ENCODE measurements at places on chromosomes 4 and X.

GRCh38 chr4:156794863-156795262 is 176.7 kb downstream of the PDGFC start:
- no peak for DNase-seq

DNA sequence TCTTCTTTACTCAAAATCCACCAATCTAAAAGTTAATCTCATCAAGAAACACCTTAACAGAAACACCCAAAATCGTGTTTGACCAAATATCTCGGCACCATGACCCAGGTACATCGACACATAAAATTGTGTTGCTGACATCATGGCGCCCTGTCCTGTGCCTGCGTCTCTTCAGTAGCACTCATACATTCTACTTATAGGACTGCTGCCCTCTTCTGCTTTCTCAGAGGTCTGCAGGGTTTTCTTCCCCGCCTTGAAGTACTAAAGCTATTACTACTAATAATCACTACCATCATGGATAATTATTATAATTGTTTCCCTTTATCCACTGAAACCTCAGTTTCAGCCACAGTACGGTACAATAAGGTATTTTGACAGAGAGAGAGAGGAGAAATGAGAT is 1403.1 kb upstream of the TENM3 start:
- DNase-seq: no peak

- no peak for DNase-seq
Measured at GRCh38 chrX:118510111-118510510, 14.5 kb downstream of the DOCK11 start.

DNA sequence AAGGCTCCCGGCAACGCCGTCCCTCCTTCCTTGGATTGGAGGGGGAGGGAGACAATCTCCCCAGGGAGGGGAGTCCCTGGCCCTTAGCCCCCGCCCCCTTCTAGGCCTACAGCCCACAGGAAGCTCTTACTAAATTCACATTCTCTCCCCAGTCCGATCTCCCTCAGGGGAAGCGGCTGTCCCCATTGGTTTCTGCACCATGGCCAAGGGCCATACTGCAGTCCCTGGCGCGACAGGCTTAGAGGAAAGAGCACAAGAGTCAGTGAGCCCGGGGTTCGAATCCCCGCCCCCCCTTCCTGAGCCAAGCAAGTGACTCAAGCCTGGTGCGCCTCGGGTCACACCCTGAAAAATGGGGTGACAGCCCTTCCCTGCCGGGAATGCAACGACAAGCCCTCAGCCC is 1.1 kb downstream of the ABLIM2 start:
- no peak for DNase-seq

DNA sequence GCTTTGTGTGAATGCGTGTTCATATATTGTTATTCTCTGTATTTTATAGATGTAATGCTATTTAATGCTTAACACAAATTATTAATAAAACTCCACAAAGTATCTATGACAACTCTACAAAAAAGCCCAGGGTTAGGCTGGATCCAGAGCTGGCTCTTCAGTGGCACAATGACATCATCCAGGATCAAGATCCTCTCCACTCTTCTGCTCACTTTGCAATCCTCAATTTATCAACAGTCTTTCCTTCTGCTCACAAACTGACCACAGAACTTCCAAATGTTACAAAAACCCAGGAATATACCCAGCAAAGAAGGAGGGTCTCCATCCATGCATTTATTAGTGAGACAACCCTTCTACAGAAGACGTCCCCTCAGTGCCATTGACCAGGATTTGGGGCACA is 132.3 kb downstream of the HNRNPD start:
- no peak for DNase-seq

- no peak for DNase-seq
Measured at GRCh38 chr4:161991811-161992210, 172.0 kb downstream of the FSTL5 start.

GRCh38 chr4:29619168-29619567 is 1101.0 kb upstream of the PCDH7 start:
- no peak for DNase-seq

GRCh38 chrX:66022632-66023384 is 17.1 kb downstream of the VSIG4 start:
- DNase-seq: no peak

GRCh38 chrX:71256051-71256450 is 2.1 kb upstream of the ZMYM3 start:
- no peak for DNase-seq
